ENCODE measurements at places on chromosomes 5 and 9. TPM values are rescaled to one million over a fixed set of nuclear protein-coding genes. Genes with fewer than 3 reads are reported as not detected.

FBP1 gene
- not detected for total RNA-seq

KLF4 gene
- 22.9 TPM for total RNA-seq

DNA sequence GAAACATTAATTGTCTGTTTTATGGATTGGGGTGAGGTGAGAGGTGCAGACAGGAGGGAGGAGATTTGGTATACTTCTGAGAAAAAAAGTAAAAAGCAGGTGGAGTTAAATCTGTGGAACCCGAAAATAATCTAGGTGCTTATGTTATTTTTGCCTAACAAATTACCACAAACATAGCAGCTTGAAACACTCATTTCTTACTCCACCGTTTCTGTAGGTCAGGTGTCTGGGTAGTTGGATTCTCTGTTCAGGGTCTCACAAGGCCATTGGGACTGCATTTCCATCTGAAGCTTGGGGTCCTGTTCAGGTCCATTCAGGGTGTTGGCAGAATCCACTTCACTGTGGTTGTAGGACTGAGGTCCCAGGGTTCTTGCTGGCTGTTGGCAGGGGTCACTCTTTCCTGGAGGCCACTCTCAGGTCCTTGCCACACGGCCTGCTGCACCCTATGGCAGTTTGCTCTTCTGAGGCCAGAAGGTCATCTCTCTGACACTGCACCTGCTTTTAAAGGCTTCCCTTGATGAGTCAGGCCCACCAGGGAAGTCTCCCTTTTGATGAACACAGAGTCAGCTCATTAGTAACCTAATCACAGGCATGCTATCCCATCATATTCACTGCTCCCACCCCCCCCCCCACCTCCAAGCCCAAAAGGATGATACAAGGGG lies 82.2 kb downstream of the TRIO start:
- no peak overlapping the region for H3K27ac ChIP-seq
- DNase-seq, result no peak
- no peaks in the 10 kb centered on the region for H3K36me3 ChIP-seq
- H3K4me3 ChIP-seq, result no peak overlapping the region

DNA sequence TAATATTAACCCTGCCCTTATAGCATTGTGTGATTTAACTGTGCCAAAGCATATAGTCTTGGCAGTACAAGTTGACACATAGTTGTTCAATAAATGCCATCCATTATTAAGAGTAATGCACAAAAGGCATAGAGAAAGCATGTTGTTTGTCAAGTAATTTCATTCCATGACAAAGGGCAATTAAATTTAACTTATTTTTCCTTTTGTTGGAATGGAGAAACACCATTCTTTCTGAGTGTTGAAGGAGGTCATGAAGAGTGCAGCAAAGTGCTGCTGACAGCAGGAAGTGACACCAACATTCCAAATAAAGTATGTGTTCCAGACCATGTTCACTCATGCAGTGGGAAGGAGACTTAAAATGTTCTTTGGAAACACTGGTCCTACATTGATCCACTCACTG lies 29.1 kb downstream of the ANKDD1B start:
- H3K27me3 ChIP-seq, result no peaks in the 10 kb centered on the region
- no peak overlapping the region for H3K4me3 ChIP-seq
- H3K27ac ChIP-seq, result peak overlapping the region; percentile 51
- no peaks in the 10 kb centered on the region for H3K4me1 ChIP-seq

- H3K4me3 ChIP-seq, result no peak overlapping the region
- no peak overlapping the region for H3K27ac ChIP-seq
- H3K36me3 ChIP-seq, result no peaks in the 10 kb centered on the region
- no peak for DNase-seq
- no peaks in the 10 kb centered on the region for H3K27me3 ChIP-seq
Observed at GRCh38 chr5:153513156-153513555, 22.7 kb downstream of the GRIA1 start.

GRCh38 chr5:159953609-159954008 lies 37.3 kb downstream of the ADRA1B start:
- DNase-seq, result no peak
- H3K27me3 ChIP-seq, result no peaks in the 10 kb centered on the region
- no peaks in the 10 kb centered on the region for H3K4me1 ChIP-seq

DNA sequence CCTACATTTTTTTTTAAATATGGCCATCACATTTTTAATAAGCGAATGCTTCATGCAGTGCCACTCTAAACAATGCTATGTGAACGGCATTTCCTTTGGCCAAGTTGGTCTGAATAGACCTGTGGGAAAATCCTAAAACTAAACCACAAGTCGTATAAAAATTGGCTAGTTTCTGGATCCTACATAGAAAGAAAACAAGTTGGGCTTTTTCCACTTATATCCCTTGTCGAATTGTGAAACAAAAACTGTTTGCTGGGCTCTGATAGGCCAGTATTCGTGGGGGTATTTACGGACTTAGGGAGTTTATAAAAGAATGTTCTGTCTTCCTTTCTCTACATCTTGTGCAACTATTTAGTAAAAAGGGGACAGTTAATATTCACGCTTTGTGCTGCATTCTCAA lies 153.1 kb upstream of the KLF9 start:
- H3K27ac ChIP-seq, result no peak overlapping the region
- peaks cover 7% of the 10 kb centered on the region for H3K4me1 ChIP-seq
- no peak overlapping the region for H3K4me3 ChIP-seq
- no peaks in the 10 kb centered on the region for H3K27me3 ChIP-seq

DNA sequence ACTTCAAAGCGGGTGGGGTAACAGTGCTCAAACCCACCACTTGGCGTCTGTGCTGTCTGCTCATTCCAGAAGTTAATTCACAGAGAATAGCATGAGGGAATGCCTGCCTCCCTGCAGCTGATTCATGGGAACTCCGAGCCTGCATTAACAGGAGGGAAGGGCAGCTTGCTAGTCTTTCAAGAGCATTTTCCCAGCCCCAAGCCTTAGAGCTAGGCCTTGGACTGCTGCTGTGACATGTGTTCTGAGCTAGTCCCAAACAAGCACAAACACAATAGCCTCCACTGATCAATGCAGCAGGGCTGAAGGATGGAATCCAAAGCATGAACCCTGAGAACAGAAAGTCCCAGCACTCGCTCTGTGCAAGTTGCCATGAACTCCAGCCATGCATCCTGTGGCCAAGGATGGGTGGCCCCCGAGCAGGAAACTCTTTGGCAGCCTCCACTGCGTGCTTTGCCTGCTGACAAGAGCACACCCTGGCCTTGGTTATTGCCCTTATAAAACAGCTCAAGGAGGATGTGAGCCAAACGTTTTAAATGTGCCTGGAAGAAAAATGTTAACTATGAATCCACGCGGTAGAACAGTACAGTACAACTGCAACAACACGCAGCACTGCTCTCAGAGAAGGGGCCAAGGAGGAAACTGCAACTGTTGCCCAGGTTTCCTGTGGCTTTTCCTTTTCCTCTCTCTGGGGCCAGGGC lies 653.1 kb upstream of the KLF4 start:
- no peak overlapping the region for H3K4me3 ChIP-seq
- H3K27me3 ChIP-seq, result no peaks in the 10 kb centered on the region
- H3K4me1 ChIP-seq, result peaks cover 5% of the 10 kb centered on the region
- no peak overlapping the region for H3K27ac ChIP-seq
- DNase-seq, result peak; percentile 78

- no peak overlapping the region for H3K4me3 ChIP-seq
- H3K36me3 ChIP-seq, result no peaks in the 10 kb centered on the region
- peaks cover 3% of the 10 kb centered on the region for H3K4me1 ChIP-seq
- no peak overlapping the region for H3K27ac ChIP-seq
- no peaks in the 10 kb centered on the region for H3K27me3 ChIP-seq
Observed at GRCh38 chr9:13088720-13089427, 190.6 kb downstream of the MPDZ start.

DNA sequence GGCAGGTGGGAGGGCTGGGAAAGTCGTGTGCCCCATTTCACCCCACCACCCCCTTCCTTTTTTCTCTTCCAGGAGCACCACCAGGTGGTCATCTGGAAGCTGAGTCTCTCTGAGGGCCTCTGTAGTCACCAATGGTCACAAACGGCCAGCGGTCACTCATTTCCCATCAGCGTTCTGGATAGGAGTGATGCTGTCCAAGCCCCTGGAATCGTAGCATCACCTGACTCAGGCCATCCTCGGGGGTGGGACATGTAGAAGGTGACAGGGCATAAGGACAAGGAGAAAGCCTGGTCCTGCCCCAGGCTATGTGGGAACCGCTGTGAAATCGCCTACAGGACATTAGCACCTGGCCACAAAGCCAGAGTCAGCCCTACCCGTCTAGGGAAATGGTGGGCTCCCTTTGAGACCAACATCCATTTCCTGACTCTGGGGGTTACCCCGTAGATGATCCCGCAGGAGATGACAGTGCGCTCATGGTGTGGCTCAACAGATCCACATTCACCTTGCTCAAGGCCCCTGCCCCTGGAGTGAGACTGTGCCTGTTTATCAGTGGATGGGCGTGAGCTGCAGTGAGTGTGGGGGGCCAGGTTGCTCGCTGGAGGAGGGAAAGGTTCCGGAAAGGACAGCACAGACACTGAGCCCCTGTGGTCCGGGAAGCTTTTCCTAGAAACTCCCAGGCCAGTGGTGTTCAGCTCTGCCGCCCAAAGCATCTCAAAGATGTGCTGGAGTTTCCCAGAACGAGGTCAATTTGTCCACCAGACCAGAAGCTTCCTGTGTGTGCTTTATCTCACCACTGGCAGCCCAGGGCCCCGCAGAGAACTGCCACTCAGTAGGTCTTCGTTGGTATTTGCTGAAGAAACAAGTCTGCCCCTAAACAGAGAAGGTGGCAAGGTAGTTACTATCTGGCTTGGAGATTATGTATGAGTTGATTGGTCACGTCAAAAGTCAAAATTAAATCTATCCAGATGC lies 61.1 kb upstream of the UNC5A start:
- H3K27ac ChIP-seq, result no peak overlapping the region
- H3K27me3 ChIP-seq, result peaks cover 16% of the 10 kb centered on the region
- H3K4me3 ChIP-seq, result no peak overlapping the region
- no peaks in the 10 kb centered on the region for H3K4me1 ChIP-seq
